ENCODE measurements at places on chromosomes 4 and X.
A peak's percentile ranks its signal among the peaks of the same experiment; 100 is the strongest.

GRCh38 chr4:176963121-176963520 is 170.4 kb upstream of the VEGFC start:
- no peak for DNase-seq

GRCh38 chr4:94636004-94636403 is 121.8 kb upstream of the BMPR1B start:
- DNase-seq = no peak

GRCh38 chrX:37075892-37076595 is 67.9 kb downstream of the FAM47C start:
- DNase-seq = no peak

GRCh38 chr4:156388826-156389225 is 435.2 kb upstream of the CTSO start:
- DNase-seq = peak; percentile 87

- DNase-seq = peak; percentile 29
Observed at GRCh38 chr4:98564852-98565251, 93.6 kb downstream of the TSPAN5 start.

DNA sequence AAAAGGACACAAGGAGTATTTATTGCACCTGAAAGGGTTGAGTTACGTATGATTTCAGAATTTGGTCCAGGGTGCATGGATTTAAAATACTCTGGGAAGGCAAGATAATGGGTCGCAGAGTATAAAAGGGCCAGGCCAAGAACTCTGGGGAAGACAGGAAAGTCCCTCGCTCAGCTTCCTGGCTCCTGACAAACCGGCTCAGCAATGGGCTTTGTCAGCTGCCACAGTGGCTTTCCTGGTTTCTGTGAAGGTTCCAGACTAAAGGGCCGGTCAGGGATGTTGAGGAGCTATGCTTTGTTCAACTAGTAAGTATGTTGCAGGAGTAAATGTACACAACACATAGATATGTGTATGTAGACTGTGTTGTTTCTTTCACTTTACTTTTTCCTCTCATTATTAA is 154.4 kb upstream of the ETNPPL start:
- DNase-seq = no peak

DNA sequence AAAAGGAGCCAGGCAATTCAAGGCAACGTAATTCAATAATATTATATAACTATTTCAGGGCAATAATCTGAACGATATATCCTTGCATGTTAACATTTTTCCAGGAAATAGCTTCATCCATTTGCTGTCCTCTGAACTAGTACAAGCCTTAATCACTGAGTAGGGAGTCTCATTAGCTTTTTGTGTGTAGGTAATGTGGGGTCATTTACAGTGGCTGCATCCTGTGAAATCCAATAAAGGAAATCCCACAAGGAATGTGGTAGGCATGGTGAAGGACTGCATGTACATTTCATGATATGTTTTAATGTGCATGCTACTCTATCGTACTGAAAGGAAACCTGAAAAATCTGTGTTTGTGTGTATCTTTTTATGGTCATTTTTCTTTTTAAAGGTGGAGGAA is 103.5 kb downstream of the SLC4A4 start:
- no peak for DNase-seq

- DNase-seq = no peak
Observed at GRCh38 chr4:32890398-32890797, 2170.2 kb downstream of the PCDH7 start.

GRCh38 chr4:162015090-162015489 is 148.7 kb downstream of the FSTL5 start:
- DNase-seq = peak; percentile 8

DNA sequence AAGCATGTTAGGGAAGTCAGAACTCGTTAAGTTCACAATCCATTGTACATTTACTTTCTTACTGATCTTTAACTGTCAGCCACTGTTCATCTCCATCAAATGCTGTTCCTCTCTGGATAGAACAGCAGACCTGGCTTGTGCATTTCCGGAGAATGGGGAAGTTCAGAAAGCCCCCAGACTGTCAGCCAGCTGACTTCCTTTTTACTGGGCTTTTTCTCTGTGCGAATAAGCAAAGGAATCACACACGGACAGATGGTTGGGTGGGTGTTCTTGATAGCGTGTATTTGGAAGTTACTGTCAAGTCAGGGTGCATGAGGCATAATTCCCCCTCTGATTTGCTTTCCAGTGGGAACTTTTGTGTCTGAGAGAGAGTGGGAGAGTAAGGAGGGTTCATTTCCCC is 56.8 kb downstream of the TSPAN7 start:
- DNase-seq = no peak

DNA sequence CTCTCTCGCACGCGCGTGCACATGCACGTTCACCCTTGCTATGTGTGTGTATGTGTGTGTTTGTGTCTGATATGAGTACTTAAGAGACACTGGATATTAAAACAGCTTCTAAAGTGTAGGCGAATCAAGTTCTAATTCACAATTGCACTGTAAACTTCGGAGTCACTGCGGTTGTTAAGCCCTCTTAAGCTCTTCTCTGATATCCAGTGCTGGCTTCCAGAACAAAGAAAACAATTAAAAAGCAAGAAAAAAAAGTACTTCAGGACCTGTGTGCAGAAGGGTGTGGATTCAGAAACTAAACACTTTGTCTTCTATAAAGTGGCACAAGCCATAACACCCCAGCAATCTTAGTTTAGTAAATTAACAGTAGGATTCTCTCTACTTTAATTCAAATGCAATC is 300.2 kb downstream of the PCDH7 start:
- DNase-seq = no peak

- no peak for DNase-seq
Observed at GRCh38 chr4:3792813-3793212, 26.6 kb downstream of the ADRA2C start.

- DNase-seq = peak; percentile 42
Observed at GRCh38 chr4:128379860-128380259, 92.2 kb upstream of the PGRMC2 start.

GRCh38 chrX:43968359-43968781 is 4.8 kb downstream of the NDP start:
- DNase-seq = no peak

- no peak for DNase-seq
Observed at GRCh38 chr4:8077181-8078108, 81.2 kb downstream of the ABLIM2 start.

DNA sequence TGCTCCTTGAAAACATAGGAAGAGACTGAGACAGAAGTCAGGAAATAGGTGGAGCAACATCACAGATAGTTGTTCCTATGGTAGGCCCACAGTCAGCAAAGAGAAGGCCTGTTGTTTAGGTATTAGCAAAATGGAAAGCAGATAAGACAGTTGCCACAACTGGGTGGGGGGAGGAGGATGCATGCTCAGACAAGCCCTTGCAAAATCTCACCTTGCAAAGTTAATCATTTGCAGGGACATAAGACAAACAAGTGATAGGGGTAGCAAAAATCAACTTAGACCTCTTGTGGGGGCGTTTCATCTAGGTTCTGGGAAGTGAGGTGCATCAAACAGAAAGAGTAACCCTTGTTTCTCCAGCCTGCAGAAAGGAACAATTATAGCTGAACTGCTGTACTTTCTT is 30.7 kb downstream of the SERPINA7 start:
- DNase-seq = no peak

DNA sequence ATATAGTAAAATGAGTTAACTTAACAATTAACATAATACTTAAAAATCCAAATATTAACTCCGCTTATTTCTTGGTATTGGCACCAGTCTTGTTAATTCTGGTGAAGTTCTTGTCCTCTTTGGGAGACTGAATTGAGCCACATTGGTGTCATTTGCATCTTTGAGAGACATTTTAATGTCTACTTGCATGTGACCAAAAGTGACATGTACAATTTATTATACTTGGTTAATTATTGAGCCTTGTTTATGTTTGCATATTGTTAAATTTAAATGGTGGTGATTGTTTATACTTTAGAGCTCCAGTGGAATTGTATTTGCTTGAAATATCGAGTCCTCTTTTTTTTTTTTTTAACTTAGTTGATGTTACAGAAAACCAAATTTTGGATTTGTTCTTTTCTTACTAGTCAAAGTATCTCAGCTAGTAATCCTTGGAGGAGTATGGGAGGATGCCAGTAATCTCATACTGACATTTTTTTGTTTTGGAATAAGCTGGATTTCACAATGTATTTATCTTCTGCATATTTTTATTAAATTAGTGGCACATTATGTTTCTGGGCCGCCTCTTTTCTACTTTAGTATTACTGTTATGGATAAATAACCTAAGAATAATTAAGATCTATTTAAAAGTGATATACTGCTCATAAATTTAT is 3.9 kb downstream of the SPCS3 start:
- no peak for DNase-seq

DNA sequence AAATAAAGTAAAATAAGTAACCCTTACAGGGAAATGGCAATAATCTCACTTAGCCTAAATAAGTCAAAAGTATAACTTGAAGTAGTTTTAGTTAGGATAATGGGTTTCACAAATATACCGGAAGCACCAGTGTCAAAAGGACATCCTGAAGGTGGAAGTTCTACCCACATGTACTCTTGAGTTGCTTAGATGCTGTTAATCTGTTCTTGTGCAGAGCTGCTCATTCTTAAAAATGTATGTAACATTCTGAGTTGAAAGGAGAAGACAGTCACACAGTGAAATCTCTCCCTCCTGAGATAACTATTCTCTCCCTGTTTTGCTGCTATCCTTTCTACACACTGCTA is 11.2 kb upstream of the CCNG2 start:
- DNase-seq = no peak

- no peak for DNase-seq
Observed at GRCh38 chr4:74967324-74967723, 34.4 kb downstream of the PARM1 start.

- DNase-seq = no peak
Observed at GRCh38 chrX:50333308-50333707, 128.7 kb downstream of the CCNB3 start.

GRCh38 chrX:72123471-72124185 is 8.1 kb downstream of the RTL5 start:
- DNase-seq = no peak

GRCh38 chrX:23727206-23727605 is 15.9 kb downstream of the ACOT9 start:
- DNase-seq = no peak

- no peak for DNase-seq
Observed at GRCh38 chr4:188783606-188784160, 644.4 kb downstream of the TRIML1 start.

DNA sequence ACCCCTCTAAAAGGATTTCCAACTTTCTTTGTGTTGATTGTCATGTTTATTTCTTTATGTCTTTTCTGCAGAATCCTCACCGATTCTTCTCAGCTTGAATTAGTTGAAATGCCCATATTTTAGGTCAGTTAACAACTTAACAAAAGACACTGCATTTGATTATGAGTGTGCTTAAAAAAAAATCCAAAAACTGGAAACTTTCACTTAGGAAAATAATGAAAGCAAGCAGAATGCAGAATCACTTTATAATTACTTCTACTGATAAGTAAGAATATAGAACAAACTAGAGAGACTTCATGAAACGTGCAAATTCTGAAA is 111.0 kb upstream of the PTPN13 start:
- no peak for DNase-seq

- no peak for DNase-seq
Observed at GRCh38 chr4:150744570-150744969, 162.6 kb downstream of the MAB21L2 start.

DNA sequence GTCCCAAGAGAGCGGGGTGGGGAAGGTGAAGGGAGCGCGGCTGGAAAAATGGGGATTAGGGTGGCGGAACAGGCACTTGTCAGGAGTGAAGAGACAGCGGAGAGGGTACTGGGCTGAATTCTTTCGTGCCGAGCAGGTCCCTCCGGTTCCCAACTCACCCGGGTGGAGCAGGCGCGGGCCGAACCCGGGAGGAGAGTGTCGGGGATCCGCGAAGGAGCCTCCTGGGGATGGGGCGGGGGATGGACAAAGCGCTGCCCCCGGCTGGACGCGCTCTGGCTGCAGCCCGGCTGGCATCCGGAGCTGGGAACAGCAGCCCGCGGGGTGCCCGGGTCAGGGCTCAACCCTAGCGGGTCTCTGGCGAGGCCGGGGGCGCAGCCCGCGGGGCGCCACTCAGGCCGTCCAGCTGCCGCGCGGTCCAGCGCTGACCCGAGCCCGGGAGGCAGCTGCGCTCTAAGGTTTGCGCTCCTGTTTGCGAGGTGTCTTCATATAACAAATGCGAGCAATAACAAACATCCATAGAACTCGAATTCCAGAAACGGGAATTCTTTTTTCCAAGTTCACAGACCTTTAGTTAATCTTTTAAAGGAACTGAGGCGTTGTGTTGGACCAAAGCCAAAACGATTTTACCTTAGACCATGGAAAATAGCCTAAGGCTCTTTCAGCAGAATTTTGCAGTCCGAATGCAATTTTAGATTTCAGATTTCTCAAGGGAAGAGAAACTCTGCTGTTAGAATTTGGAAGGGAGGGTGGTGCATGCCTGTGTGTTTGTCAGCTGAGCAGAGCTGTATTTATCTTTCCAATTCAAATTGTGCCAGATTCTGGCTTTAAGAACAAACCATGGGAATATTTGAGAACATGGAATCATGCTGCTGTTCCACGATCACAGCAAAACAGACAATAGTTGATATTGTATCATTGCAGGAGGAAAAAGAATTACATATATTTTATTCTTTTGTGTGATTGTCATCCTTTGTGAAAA is 744 bp downstream of the NPY5R start:
- DNase-seq = no peak

GRCh38 chr4:26248647-26249046 is 72.2 kb upstream of the RBPJ start:
- peak; percentile 90 for DNase-seq

DNA sequence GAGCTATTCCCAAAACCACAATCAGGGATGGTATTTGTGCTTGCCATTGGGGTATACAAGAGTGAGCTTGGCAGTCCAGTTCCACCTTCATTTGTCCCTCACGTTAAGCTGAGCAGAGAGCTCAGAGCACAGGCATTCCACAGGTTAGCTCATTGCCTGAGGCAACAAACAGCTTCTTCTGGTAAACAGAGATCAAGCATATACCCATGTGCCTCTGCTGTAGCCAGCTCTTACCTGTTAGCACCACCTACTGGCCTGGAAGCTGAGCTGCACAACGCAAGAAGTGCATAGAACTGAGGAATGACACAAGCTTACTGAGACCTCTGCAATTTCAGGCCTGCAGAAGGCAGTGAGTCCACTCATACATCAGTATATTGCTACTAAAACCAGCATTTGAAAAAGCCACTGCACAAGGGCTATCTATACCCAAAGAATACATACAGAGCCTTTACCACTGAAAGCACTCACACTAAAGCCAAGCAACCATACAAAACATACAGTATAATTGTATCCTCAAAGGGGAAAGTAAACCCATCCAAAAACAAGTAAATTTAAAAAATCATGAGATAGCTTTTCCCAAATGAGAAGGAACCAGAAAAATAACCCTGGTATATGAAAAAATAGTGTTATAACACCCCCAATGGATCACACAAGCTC is 258.3 kb upstream of the GABRA2 start:
- no peak for DNase-seq

- no peak for DNase-seq
Observed at GRCh38 chr4:1522606-1523005, 116.4 kb upstream of the NKX1-1 start.

DNA sequence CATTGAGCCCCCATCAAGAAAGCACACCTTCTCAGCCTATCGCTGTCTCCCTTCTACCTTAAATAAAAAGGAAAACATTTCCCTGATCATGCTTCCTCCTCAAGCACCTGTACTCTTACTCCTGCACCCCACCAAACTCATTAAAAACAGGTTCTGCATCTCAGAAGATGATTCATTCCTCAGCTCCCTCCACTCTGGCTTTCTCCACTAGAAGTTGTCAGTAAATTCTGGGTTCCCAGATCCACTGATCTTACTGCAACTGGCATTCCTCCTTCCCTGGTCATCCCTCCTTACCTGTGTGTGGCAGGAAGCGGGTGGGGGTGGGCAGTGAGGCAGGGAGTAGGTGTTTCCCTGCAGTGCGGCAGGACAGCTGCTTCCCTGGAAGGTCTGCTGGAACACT is 108.8 kb downstream of the GPR143 start:
- no peak for DNase-seq

GRCh38 chr4:138686106-138686835 is 329.3 kb upstream of the NOCT start:
- DNase-seq = no peak

All from LHCN-M2 (cell line).